Left colon (tissue), 2 donors: ENCODE measurements at places on chromosomes 1 and 21. TPM values are rescaled to one million over a fixed set of nuclear protein-coding genes. Genes with fewer than 3 reads are reported as not detected.

Gene NUP210L
- total RNA-seq: 0.06 TPM

Gene VWA1
- 40.1 TPM for total RNA-seq

Gene ZNF695
- 1.7 TPM for total RNA-seq

Gene TOR1AIP1
- total RNA-seq: 22.9 TPM

Gene MEX3A
- total RNA-seq: 0.78 TPM
